Activated CD4-positive, CD25-positive, alpha-beta regulatory T cell treated with anti-CD3 and anti-CD28 coated beads, Interleukin-2, amount 50 U/mL, for 72 hours (primary cell): ENCODE measurements at places on chromosomes 3 and 15.

GRCh38 chr3:189820365-189820720, 189.2 kb downstream of the TP63 start:
- no peak for DNase-seq

DNA sequence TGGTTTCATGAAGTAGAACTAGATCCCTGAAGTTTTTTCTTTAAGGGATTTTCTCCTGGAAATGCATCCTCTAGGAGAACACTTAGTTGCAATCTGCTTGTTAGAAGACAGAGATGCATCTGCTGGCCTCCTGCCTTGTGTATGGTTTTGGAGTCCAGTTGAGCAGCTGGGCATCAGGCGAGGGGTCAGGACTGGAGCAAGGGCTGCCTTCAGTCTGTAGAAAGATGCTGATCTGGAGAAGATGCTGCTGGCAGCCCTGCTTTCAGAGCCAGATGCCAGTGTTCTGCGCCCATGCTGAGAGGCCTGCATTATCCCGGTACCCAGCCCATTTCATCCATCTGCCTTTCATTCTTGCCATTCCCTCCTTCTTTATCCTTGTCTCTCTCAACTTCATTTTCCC, 77.4 kb downstream of the CHCHD6 start:
- no peak for DNase-seq

GRCh38 chr3:8942115-8942514, 21.2 kb downstream of the RAD18 start:
- DNase-seq: no peak

- no peak for DNase-seq
Measured at GRCh38 chr15:92151741-92152140, 241.9 kb upstream of the ST8SIA2 start.

- DNase-seq: no peak
Measured at GRCh38 chr15:88002706-88003105, 253.8 kb downstream of the NTRK3 start.

DNA sequence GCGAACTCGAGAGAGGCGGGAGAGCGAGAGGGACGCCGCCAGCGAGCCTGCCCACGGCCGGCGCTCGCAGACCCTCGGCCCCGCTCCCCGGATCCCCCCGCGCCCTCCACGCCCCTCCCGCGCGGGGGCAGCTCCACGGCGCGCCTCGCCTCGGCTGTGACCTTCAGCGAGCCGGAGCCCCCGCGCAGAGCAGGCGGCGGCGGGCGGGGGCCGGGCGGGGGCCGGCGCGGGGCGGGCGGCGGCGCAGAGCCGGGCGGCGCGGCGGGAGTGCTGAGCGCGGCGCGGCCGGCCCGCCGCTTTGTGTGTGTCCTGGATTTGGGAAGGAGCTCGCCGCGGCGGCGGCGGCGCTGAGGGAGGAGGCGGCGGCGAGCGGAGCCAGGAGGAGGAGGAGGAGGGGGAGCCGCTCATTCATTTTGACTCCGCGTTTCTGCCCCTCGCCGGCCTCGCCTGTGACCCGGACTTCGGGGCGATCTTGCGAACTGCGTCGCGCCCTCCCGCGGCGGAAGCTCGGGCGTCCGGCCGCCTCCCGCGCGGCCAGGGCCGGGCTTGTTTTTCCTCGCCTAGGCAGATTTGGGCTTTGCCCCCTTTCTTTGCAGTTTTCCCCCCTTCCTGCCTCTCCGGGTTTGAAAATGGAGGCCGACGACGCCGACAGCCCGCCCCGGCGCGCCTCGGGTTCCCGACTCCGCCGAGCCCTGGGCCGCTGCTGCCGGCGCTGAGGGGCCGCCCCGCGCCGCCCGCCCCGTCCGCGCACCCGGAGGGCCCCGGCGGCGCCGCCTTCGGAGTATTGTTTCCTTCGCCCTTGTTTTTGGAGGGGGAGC, 524 bp downstream of the IGF1R start:
- peak; percentile 51 for DNase-seq

- DNase-seq: no peak
Measured at GRCh38 chr3:134274571-134274970, 23.9 kb upstream of the RYK start.

GRCh38 chr3:171383206-171384018, 76.8 kb downstream of the TNIK start:
- DNase-seq: no peak

DNA sequence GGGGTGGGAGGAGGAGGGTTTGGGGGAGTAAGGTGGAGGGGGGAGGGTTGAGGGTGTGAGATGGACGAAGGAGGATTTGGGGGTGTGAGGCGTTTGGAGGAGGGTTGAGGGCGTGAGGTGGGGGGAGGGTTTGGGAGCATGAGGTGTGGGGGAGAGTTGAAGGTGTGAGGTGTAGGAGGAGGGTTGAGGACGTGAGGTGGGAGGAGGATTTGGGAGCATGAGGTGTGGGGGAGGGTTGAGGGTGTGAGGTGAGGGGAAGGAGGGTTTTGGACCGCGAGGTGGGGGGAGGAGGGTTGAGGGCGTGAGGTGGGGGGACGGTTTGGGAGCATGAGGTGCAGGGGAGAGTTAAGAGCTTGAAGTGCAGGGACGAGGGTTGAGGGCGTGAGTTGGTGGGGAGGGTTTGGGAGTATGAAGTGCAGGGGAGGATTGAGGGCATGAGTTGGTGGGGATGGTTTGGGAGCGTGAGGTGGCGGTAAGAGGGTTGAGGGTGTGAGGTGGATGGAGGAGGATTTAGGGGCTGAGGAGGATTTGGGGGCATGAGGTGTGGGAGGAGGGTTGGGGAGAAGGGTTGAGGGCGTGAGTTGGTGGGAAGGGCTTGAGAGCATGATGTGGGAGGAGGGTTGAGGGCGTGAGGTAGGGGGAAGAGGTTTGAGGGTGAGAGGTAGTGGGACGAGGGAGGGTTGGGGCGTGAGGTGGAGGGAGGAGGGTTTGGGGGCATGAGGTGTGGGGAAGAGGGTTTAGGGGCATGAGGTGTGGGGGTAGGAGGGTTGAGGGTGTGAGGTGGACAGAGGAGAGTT, 1.2 kb downstream of the MLF1 start:
- no peak for DNase-seq

GRCh38 chr3:174441588-174442301, 417.4 kb upstream of the NAALADL2 start:
- no peak for DNase-seq
